H9 (cell line): ENCODE measurements at places on chromosomes 5 and 9. TPM values are rescaled to one million over a fixed set of nuclear protein-coding genes. Genes with fewer than 3 reads are reported as not detected.

- no peaks in the 10 kb centered on the region for H3K36me3 ChIP-seq
- no peaks in the 10 kb centered on the region for H3K27me3 ChIP-seq
- DNase-seq, result no peak
- H3K27ac ChIP-seq, result no peak overlapping the region
- H3K4me1 ChIP-seq, result no peaks in the 10 kb centered on the region
Observed at GRCh38 chr5:153086486-153086885, 404.0 kb upstream of the GRIA1 start.

GRCh38 chr9:123457583-123457982 is 101.6 kb downstream of the CRB2 start:
- peaks cover 2% of the 10 kb centered on the region; the same call in 2 of the 3 replicates for H3K36me3 ChIP-seq
- H3K4me1 ChIP-seq, result no peaks in the 10 kb centered on the region

- no peak overlapping the region for H3K4me3 ChIP-seq
- no peak for DNase-seq
- H3K27ac ChIP-seq, result no peak overlapping the region
Observed at GRCh38 chr9:111828193-111828592, 33.5 kb upstream of the SHOC1 start.

GRCh38 chr5:17829456-17829855 is 195.2 kb downstream of the TAF11L14 start:
- no peak overlapping the region for H3K27ac ChIP-seq
- no peak for DNase-seq
- H3K27me3 ChIP-seq, result no peaks in the 10 kb centered on the region

GRCh38 chr5:90843443-90843842 is 284.8 kb downstream of the ADGRV1 start:
- DNase-seq, result no peak
- no peaks in the 10 kb centered on the region for H3K4me1 ChIP-seq
- no peak overlapping the region for H3K27ac ChIP-seq
- peaks cover 25% of the 10 kb centered on the region for H3K36me3 ChIP-seq
- no peaks in the 10 kb centered on the region for H3K27me3 ChIP-seq

GRCh38 chr5:102069974-102070373 is 226.1 kb downstream of the SLCO4C1 start:
- H3K27me3 ChIP-seq, result no peaks in the 10 kb centered on the region
- no peaks in the 10 kb centered on the region for H3K4me1 ChIP-seq
- no peak for DNase-seq

GRCh38 chr5:35618304-35618636 is 607 bp downstream of the SPEF2 start:
- no peaks in the 10 kb centered on the region for H3K4me1 ChIP-seq
- peaks cover 5% of the 10 kb centered on the region; the same call in 1 of the 2 replicates for H3K27me3 ChIP-seq
- H3K36me3 ChIP-seq, result no peaks in the 10 kb centered on the region
- peak overlapping the region; percentile 90 for H3K4me3 ChIP-seq
- DNase-seq, result no peak

DNA sequence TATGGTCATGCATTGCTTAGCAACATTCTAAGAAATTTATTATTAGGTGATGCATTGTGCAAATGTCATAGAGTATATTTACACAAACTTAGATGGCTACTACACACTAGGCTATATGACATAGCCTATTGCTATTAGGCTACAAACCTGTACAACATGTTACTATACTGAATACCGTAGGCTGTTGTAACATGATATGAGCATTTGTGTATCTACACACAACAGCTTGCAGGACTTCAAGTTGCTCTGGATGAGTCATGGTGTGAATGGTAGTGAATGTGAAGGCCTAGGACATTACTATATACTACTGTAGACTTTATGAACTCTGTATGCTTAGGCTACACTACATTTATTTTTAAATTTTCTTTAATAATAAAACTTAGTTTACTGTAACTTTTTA is 107.2 kb upstream of the MAMDC2 start:
- H3K36me3 ChIP-seq, result peaks cover 32% of the 10 kb centered on the region
- no peak overlapping the region for H3K4me3 ChIP-seq
- no peak overlapping the region for H3K27ac ChIP-seq
- no peaks in the 10 kb centered on the region; the same call in 1 of the 2 replicates for H3K27me3 ChIP-seq

GRCh38 chr5:131200560-131200959 is 29.8 kb downstream of the LYRM7 start:
- no peaks in the 10 kb centered on the region for H3K36me3 ChIP-seq
- no peak overlapping the region for H3K4me3 ChIP-seq
- H3K4me1 ChIP-seq, result no peaks in the 10 kb centered on the region; the same call in 1 of the 2 replicates
- no peaks in the 10 kb centered on the region for H3K27me3 ChIP-seq

- H3K27ac ChIP-seq, result no peak overlapping the region
- no peaks in the 10 kb centered on the region for H3K36me3 ChIP-seq
- no peak for DNase-seq
- H3K27me3 ChIP-seq, result peaks cover under 1% of the 10 kb centered on the region; the same call in 1 of the 2 replicates
- peaks cover 8% of the 10 kb centered on the region for H3K4me1 ChIP-seq
Observed at GRCh38 chr9:91894536-91894935, 55.5 kb downstream of the ROR2 start.

- H3K27me3 ChIP-seq, result no peaks in the 10 kb centered on the region
- no peak overlapping the region for H3K4me3 ChIP-seq
- DNase-seq, result peak; percentile 90
- no peaks in the 10 kb centered on the region for H3K36me3 ChIP-seq
Observed at GRCh38 chr5:168747987-168748777, 169.0 kb upstream of the PANK3 start.

- no peak overlapping the region for H3K27ac ChIP-seq
- H3K27me3 ChIP-seq, result no peaks in the 10 kb centered on the region
- DNase-seq, result no peak
- no peak overlapping the region for H3K4me3 ChIP-seq
Observed at GRCh38 chr5:67187006-67187715, 9.4 kb downstream of the CD180 start.

- DNase-seq, result no peak
- no peak overlapping the region for H3K27ac ChIP-seq
- no peak overlapping the region for H3K4me3 ChIP-seq
Observed at GRCh38 chr5:148090773-148091250, 27.0 kb downstream of the SPINK5 start.

DNA sequence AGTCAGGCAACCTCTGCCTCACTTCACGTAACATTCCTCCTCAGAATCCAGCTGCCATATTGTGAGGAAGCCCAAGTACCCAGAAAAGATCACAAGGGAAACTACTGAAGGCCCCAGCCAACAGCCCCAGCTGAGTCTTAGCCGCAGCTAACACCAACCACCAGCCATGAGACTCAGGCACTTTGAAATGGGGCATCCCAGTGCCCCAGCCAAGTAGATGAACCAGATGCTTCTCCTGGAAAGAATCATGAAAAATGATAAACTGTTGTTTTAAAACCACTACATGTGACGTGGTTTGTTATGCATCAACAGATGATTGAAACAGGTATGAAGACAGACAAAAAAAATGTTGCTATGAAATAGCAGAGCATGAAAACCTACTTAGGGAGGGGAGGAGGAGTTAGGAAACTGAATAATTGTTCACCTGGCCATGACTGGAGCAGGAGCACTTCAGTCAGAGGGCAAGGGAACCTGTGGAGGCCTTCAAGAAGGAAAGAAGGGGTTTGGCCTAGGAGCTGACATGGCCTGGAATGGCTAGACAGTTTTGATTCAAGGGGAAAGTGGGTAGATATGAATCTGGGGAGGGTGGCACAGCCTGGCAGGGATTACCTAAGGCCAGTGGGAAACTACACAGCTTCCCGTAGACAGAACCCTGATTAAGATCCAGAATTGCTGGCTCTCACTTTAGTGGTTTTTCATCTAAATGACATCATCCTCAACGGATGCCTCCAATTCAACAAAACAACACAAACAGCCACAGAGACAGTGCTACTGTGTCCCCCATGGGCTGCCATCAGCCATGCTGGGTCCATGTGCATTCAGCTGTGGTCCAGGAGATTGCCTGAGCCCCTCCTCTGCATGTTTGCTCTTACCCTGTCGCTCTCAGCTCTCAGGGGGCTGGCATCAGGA is 211.6 kb downstream of the SYK start:
- H3K27ac ChIP-seq, result no peak overlapping the region
- no peak overlapping the region for H3K4me3 ChIP-seq
- no peaks in the 10 kb centered on the region for H3K27me3 ChIP-seq
- no peak for DNase-seq

DNA sequence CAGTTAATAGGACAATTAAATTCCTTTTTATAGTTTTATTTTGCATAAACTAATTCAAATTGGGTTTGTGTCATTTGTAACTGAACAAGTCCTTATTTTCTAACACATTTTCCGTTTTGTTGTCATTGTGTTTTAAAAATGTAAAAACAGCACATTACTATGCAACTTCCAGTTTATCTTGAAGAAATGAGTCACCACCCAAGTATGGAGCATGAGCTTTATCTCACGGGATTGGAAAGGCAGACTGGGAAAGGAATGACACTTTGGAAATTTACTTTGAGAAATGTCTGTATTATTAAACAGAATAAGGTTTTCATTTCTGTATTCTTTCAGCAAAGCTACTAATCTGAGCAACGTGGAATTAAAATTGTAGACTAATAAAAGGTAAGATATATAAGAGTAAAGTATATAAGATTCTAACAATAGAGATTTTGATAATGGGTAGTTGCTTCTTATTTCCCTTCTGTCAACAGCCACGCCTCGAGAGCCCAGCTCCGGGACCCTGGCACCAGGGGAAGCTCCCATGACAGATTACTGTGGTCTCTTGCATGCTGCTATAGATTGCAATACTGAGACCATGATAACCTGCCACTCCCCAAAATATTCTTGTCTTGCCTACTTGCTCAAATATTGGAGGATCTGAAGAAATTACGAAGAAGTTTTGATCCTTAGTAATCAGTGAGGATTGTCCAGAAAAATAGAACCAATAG is 433.1 kb downstream of the CHSY3 start:
- no peaks in the 10 kb centered on the region; the same call in 1 of the 2 replicates for H3K4me1 ChIP-seq
- no peak overlapping the region for H3K27ac ChIP-seq
- no peaks in the 10 kb centered on the region for H3K27me3 ChIP-seq
- H3K4me3 ChIP-seq, result no peak overlapping the region
- H3K36me3 ChIP-seq, result no peaks in the 10 kb centered on the region
- DNase-seq, result no peak

- H3K36me3 ChIP-seq, result peaks cover under 1% of the 10 kb centered on the region; the same call in 1 of the 2 replicates
- H3K4me3 ChIP-seq, result no peak overlapping the region
- no peak overlapping the region for H3K27ac ChIP-seq
- no peaks in the 10 kb centered on the region for H3K27me3 ChIP-seq
- no peak for DNase-seq
- H3K4me1 ChIP-seq, result no peaks in the 10 kb centered on the region
Observed at GRCh38 chr5:125528881-125529280, 782.4 kb upstream of the ZNF608 start.

GRCh38 chr5:113202746-113203716 is 226.4 kb downstream of the DCP2 start:
- peak; percentile 41 for DNase-seq
- H3K4me3 ChIP-seq, result no peak overlapping the region
- H3K36me3 ChIP-seq, result no peaks in the 10 kb centered on the region
- H3K4me1 ChIP-seq, result peaks cover 16% of the 10 kb centered on the region; the same call in 1 of the 2 replicates
- no peak overlapping the region for H3K27ac ChIP-seq

GRCh38 chr5:108654051-108654450 is 93.6 kb upstream of the FER start:
- H3K27me3 ChIP-seq, result no peaks in the 10 kb centered on the region
- DNase-seq, result no peak
- H3K4me3 ChIP-seq, result no peak overlapping the region

GRCh38 chr9:112836394-112836793 is 54.3 kb downstream of the SLC46A2 start:
- no peaks in the 10 kb centered on the region for H3K4me1 ChIP-seq
- H3K27ac ChIP-seq, result no peak overlapping the region
- DNase-seq, result no peak
- no peak overlapping the region for H3K4me3 ChIP-seq
- peaks cover 10% of the 10 kb centered on the region; the same call in 2 of the 3 replicates for H3K36me3 ChIP-seq
- no peaks in the 10 kb centered on the region for H3K27me3 ChIP-seq

- H3K4me1 ChIP-seq, result no peaks in the 10 kb centered on the region
- no peak overlapping the region for H3K27ac ChIP-seq
- DNase-seq, result no peak
- H3K36me3 ChIP-seq, result peaks cover 15% of the 10 kb centered on the region
- H3K4me3 ChIP-seq, result no peak overlapping the region
Observed at GRCh38 chr5:175654807-175655206, 3.1 kb upstream of the HRH2 start.

GRCh38 chr5:139642213-139642612 is 5.9 kb upstream of the CXXC5 start:
- H3K27me3 ChIP-seq, result peaks cover 14% of the 10 kb centered on the region; the same call in 1 of the 2 replicates
- H3K27ac ChIP-seq, result no peak overlapping the region

GRCh38 chr5:88924330-88924657 is 41.3 kb upstream of the MEF2C start:
- H3K4me1 ChIP-seq, result no peaks in the 10 kb centered on the region
- no peak overlapping the region for H3K27ac ChIP-seq
- DNase-seq, result no peak
- H3K36me3 ChIP-seq, result no peaks in the 10 kb centered on the region
- no peaks in the 10 kb centered on the region for H3K27me3 ChIP-seq
- H3K4me3 ChIP-seq, result no peak overlapping the region

- H3K4me1 ChIP-seq, result no peaks in the 10 kb centered on the region
- no peaks in the 10 kb centered on the region for H3K36me3 ChIP-seq
- peak; percentile 59 for DNase-seq
- no peak within 1 kb of the TSS for H3K27ac ChIP-seq
- H3K27me3 ChIP-seq, result peaks cover 24% of the 10 kb centered on the region
Observed at GRCh38 chr9:121499427-121500164, at the start of gene GGTA1. TSS of gene GGTA1 (minus strand) at chr9:121499844. CDS start at chr9:121467922, 31,922 bp downstream.

- no peaks in the 10 kb centered on the region; the same call in 1 of the 2 replicates for H3K4me1 ChIP-seq
- no peaks in the 10 kb centered on the region for H3K27me3 ChIP-seq
- H3K27ac ChIP-seq, result no peak overlapping the region
- DNase-seq, result no peak
- no peak overlapping the region for H3K4me3 ChIP-seq
Observed at GRCh38 chr9:101706997-101707396, 31.4 kb downstream of the GRIN3A start.

GRCh38 chr9:138068601-138069035 is 191.0 kb downstream of the CACNA1B start:
- H3K27me3 ChIP-seq, result no peaks in the 10 kb centered on the region
- peaks cover 3% of the 10 kb centered on the region; the same call in 1 of the 2 replicates for H3K4me1 ChIP-seq
- DNase-seq, result peak; percentile 39
- H3K27ac ChIP-seq, result no peak overlapping the region

- H3K27me3 ChIP-seq, result no peaks in the 10 kb centered on the region; the same call in 1 of the 2 replicates
- peaks cover 3% of the 10 kb centered on the region; the same call in 1 of the 2 replicates for H3K4me1 ChIP-seq
Observed at GRCh38 chr9:132995879-132996278, 17.4 kb downstream of the GFI1B start.

- H3K4me3 ChIP-seq, result no peak overlapping the region
- DNase-seq, result no peak
- no peak overlapping the region for H3K27ac ChIP-seq
- no peaks in the 10 kb centered on the region for H3K27me3 ChIP-seq
- H3K4me1 ChIP-seq, result 0 out of 2 replicates have a peak, but pooled peaks cover 4% of the 10 kb centered on the region
- no peaks in the 10 kb centered on the region; the same call in 1 of the 2 replicates for H3K36me3 ChIP-seq
Observed at GRCh38 chr5:71924325-71924724, 182.9 kb upstream of the MAP1B start.

- no peak overlapping the region for H3K4me3 ChIP-seq
- no peaks in the 10 kb centered on the region for H3K4me1 ChIP-seq
- no peak for DNase-seq
Observed at GRCh38 chr9:119216651-119217331, 152.4 kb downstream of the BRINP1 start.

HAPLN1 gene
- 0.22 and 0.72 TPM in 2 replicates for total RNA-seq

PCDHB4 gene
- total RNA-seq, result 1.3 and 1.6 TPM in 2 replicates

GFRA3 gene
- total RNA-seq, result 1.6 and 1.8 TPM in 2 replicates
